Gastrocnemius medialis (tissue), 4 donors: ENCODE measurements at places on chromosomes 5 and 9. TPM values are rescaled to one million over a fixed set of nuclear protein-coding genes. Genes with fewer than 3 reads are reported as not detected.

The CYLC2 gene
- total RNA-seq, result not detected

DNA sequence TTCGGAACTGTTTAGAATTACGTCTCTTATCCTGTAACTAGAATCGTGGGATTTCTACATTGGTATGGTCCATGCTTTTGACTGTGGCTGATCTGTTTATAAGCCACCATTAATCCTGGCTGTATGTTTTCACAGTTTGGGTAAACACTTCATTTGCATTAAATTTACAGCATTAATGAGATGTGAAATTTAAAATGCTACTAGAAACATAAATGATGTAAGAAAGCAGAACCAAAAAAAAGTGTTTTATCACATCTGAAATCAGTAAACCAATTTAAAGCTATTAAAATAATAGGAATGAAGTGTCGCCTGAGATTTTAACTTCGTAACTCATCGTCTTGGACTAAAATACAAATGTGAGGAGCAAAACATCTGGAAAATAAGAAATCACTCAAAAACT is 201.7 kb downstream of the NFIB start:
- no peak for DNase-seq
- peaks cover 6% of the 10 kb centered on the region for H3K4me1 ChIP-seq
- H3K36me3 ChIP-seq, result peaks cover 24% of the 10 kb centered on the region
- no peak overlapping the region for H3K4me3 ChIP-seq

- H3K4me1 ChIP-seq, result peaks cover 42% of the 10 kb centered on the region
- no peak overlapping the region for H3K4me3 ChIP-seq
- peak overlapping the region; percentile 20 for H3K27ac ChIP-seq
- peaks cover 44% of the 10 kb centered on the region for H3K36me3 ChIP-seq
- no peaks in the 10 kb centered on the region for H3K27me3 ChIP-seq
Observed at GRCh38 chr9:124857533-124858162, 4.1 kb downstream of the RPL35 start.

The BTNL3 gene
- not detected for total RNA-seq

DNA sequence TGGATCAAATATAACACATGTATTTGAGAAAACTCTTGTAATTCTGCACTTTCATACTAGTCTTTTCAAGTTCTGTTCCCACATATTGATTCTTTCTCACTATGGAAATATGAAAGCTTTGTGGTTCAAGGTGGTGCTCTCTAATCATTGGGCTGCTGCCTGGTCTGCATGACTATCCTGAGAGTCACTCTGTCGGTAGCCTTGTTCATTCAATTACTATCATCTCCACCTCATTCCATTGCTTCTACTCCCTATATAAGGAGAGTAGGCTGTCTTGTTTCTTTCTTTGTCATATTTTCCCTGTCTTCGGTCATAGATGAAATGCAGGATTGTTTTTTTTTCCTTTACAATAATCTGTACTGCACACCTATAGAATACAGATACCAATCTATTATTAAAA is 341.4 kb upstream of the ACTBL2 start:
- H3K4me1 ChIP-seq, result no peaks in the 10 kb centered on the region
- no peaks in the 10 kb centered on the region for H3K36me3 ChIP-seq
- H3K27me3 ChIP-seq, result no peaks in the 10 kb centered on the region
- H3K4me3 ChIP-seq, result no peak overlapping the region

DNA sequence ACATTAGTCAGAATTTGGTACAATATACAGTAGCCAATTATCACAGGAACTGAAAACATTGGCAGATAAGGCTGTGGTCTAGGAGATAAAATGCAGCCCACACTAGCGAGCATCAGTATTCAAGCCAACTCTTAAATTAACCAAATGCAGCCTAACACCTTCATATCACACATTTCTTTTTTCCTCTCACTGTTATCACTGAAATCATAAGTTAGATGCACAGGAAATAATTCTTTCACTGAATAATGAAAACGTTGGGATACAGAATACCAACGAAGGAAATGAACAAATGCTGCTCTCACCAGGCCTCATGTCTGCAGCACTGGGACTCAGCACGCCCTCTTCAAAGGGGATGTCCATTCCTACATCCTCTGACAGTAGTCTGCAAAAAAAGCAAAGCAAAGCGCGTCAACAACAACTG is 109.1 kb upstream of the PCA3 start:
- DNase-seq, result no peak
- H3K27ac ChIP-seq, result no peak overlapping the region
- H3K4me3 ChIP-seq, result no peak overlapping the region
- H3K36me3 ChIP-seq, result no peaks in the 10 kb centered on the region
- no peaks in the 10 kb centered on the region for H3K4me1 ChIP-seq
- H3K27me3 ChIP-seq, result no peaks in the 10 kb centered on the region

The LCN1 gene
- total RNA-seq, result not detected

DNA sequence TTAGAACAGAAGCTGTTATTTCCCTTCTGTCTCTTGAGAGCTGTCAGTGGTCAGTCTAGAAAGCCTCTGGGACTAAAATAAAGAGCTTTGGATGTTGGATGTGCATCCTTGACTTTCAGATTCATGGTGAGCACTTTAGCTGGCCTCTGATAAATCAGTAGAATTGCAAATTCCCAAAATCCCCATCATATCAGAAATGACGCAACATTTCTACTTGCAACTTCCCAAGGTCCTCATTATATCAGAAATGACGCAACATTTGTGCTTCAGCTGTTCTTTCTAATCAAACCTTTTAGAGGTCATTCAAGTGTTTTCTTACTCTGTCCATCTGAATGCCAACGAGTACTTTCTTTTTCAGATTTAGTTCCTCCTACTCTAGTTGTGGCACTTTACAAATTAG is 167.3 kb upstream of the MOCS2 start:
- no peaks in the 10 kb centered on the region for H3K4me1 ChIP-seq
- H3K27ac ChIP-seq, result no peak overlapping the region
- H3K36me3 ChIP-seq, result no peaks in the 10 kb centered on the region

DNA sequence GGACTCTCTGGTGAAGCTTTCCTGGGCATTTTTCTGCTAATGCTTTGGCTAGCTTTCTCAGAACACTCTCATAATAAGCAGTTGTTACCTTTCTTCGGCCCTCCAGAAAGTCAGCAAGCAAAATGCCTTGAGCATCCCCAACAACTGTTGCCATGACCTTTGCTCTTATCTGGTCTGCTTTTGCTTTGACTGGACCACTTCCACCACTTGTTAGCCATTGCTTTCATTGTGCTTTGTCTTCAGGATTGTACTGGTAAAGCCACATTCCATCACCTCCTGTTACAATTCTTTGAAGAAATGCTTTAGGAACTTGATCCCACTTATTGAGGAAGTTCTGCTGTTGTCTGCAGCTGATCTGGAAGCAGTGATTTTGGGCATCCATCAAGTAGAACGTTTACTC is 35.7 kb downstream of the RAD50 start:
- H3K36me3 ChIP-seq, result peaks cover 3% of the 10 kb centered on the region
- no peak overlapping the region for H3K4me3 ChIP-seq
- no peak for DNase-seq

The MACIR gene
- total RNA-seq, result 23.4 TPM

GRCh38 chr5:162372256-162372655 is 304.7 kb downstream of the GABRG2 start:
- no peaks in the 10 kb centered on the region for H3K27me3 ChIP-seq
- no peak overlapping the region for H3K27ac ChIP-seq
- no peak for DNase-seq

DNA sequence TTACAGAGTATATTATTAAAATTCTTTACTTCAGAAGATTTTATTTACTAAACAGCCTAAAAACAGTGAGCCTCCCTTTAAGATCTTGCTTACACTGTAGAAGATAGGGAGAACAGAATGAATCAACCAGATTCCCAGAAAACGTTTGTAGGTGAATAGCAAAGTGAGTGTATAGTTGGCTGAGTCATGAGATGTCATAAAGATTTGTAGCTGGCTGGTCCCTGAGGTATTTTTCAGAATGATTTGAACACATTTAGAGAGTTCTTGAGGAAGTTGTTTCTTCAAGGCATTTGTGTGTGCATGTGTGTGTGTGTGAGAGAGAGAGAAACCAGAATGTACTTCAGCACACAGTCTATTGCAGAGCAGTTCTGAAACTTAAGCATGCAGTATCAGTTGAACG is 159.4 kb upstream of the PRR16 start:
- H3K4me3 ChIP-seq, result no peak overlapping the region
- no peaks in the 10 kb centered on the region for H3K27me3 ChIP-seq
- no peaks in the 10 kb centered on the region for H3K4me1 ChIP-seq

DNA sequence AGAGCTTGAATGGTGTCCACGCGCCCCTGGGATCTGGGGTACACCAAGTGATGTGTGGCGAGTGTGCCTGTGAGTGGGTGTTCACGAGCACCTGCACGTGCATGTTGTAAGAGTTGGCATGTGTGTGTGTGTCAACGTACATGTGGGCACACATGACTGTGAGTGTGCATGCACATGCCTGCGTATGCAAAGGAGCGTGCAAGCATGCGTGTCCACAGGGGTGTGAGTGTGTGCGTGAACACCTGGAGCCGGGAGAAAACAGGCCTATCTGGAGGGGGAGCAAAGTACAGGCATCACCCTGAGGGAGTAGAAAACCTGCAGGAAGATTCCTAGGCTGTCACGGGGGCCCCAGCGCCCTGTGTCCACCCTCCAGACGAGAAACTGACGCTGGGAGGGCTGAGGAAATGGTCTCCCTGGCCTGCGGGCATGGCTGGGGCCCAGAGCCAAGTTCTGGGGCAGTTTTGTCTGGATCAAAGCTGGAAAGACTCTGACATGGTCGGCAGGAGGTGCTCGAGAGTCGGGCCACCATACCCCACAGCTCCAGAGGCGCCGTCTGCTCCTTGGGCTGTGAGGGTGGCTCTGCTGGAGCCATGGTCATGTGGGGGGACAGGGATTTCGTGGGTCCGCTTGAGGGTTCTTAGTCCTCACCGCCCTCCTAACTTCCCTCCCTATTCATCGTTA is 31.8 kb downstream of the PTGES start:
- peaks cover 3% of the 10 kb centered on the region for H3K4me1 ChIP-seq
- DNase-seq, result no peak
- H3K4me3 ChIP-seq, result no peak overlapping the region
- H3K27ac ChIP-seq, result no peak overlapping the region
- H3K27me3 ChIP-seq, result peaks cover 14% of the 10 kb centered on the region

- H3K27ac ChIP-seq, result peak overlapping the region; percentile 84
- DNase-seq, result peak; percentile 50
- peaks cover 59% of the 10 kb centered on the region for H3K4me1 ChIP-seq
Observed at GRCh38 chr5:143176048-143176447, 227.4 kb downstream of the NR3C1 start.

DNA sequence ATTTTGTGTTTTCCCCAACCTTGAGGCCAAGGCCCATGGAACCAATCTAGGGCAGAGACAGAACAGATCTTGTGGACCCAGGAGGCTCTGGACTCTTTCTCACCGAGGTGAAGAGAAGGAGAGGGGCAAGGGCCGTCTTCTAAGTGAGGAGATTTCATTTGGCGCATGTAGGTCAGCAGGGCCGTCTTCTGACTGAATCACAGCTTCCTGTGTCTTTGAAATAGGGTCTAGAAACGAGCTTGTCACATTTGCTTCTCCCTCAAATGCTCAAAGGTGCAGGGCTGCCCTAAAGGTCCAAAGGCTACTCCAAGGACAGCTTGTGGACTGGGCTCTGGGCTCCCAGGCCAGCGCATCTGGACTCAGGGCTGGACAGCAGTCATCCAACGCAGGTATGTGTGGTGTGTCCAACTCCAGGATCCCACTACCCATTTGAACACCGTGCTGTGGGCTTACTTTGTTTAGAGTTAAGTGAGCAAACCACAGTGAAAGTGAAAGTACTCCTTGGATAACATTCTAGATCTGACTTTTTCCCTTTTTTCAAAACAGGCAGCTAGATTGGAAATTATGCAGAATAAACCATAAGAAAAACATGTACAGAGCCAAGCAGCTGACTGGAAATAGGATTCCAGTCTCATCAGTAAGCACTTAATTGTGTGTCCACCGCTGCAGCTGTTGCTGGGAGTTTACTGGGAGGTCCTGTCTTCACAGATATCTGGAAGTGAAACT is 357.0 kb downstream of the GADD45G start:
- H3K27me3 ChIP-seq, result no peaks in the 10 kb centered on the region
- H3K4me3 ChIP-seq, result no peak overlapping the region
- no peaks in the 10 kb centered on the region for H3K36me3 ChIP-seq
- DNase-seq, result no peak
- H3K27ac ChIP-seq, result no peak overlapping the region

The SEMA5A gene
- total RNA-seq, result 1.2 TPM

GRCh38 chr9:130896233-130897014 is at the start of gene QRFP:
Gene QRFP, minus strand, starts transcription at chr9:130896812. Its CDS starts 2,974 bp downstream, at chr9:130893838.
- no peak for DNase-seq
- H3K27ac ChIP-seq, result no peak within 1 kb of the TSS
- H3K36me3 ChIP-seq, result no peaks in the 10 kb centered on the region

DNA sequence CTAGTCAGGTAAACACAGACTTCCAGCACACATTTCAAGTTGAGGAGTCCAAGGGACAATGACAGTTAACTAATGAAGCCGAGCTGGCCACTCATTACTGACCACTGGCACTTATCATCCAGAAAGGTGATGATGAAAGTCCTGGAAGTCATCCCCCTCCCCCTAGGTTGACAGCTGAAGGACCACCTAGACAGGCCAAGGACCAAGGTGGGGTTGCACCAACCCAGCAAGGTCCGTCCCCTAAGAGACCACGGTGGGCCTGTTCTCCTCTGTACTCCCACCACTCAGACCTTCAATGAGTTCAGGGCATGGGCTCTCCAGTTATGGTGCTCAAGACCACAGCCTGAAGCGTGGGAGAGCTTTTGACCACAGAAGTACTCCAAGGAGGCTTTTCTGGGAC is 13.2 kb downstream of the P4HA2 start:
- DNase-seq, result no peak
- peaks cover 31% of the 10 kb centered on the region for H3K4me1 ChIP-seq
- peaks cover 23% of the 10 kb centered on the region for H3K36me3 ChIP-seq
- H3K4me3 ChIP-seq, result no peak overlapping the region
- H3K27ac ChIP-seq, result peak overlapping the region; percentile 63
- H3K27me3 ChIP-seq, result no peaks in the 10 kb centered on the region

GRCh38 chr5:113384782-113385285 is 50.0 kb downstream of the TSSK1B start:
- no peaks in the 10 kb centered on the region for H3K4me1 ChIP-seq
- no peaks in the 10 kb centered on the region for H3K27me3 ChIP-seq
- no peak overlapping the region for H3K4me3 ChIP-seq
- H3K36me3 ChIP-seq, result no peaks in the 10 kb centered on the region
- H3K27ac ChIP-seq, result no peak overlapping the region

The ARHGEF37 gene
- total RNA-seq, result 24.5 TPM

GRCh38 chr5:27830546-27830945 is 792.2 kb upstream of the CDH9 start:
- H3K36me3 ChIP-seq, result no peaks in the 10 kb centered on the region
- no peaks in the 10 kb centered on the region for H3K27me3 ChIP-seq
- no peak for DNase-seq
- H3K4me1 ChIP-seq, result no peaks in the 10 kb centered on the region
- H3K27ac ChIP-seq, result no peak overlapping the region

The REEP2 gene
- total RNA-seq, result 3.5 TPM

The SOHLH1 gene
- not detected for total RNA-seq

DNA sequence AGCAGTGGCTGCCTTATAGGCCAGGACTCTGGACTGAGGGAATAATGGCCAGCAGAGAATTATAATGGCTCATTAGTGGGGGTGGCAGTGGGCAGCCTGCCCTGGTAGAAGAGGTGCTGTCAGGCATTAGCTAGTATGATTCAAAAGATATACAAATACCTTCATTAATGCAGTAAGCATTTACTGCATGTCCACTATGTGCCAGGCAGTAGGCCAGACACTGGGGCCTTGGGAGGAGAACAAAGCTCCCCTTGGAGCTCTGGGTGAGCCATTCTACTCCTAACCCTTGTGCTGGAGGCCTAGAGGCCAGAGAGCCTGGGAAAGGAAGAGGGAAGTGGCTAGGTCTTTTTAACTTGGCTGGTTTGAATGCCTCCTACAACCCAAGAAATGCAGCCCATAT is 2.0 kb upstream of the GARNL3 start:
- no peak for DNase-seq
- no peaks in the 10 kb centered on the region for H3K36me3 ChIP-seq
- H3K27me3 ChIP-seq, result no peaks in the 10 kb centered on the region
- H3K4me3 ChIP-seq, result no peak overlapping the region
- no peak overlapping the region for H3K27ac ChIP-seq
- peaks cover 17% of the 10 kb centered on the region for H3K4me1 ChIP-seq
